ENCODE measurements at places on chromosomes 5 and 9. TPM values are rescaled to one million over a fixed set of nuclear protein-coding genes. Genes with fewer than 3 reads are reported as not detected.

The WDR36 gene
- 27.5 TPM for total RNA-seq

The NREP gene
- 6.1 TPM for total RNA-seq

The BRINP1 gene
- 0.49 TPM for total RNA-seq

The PPP2R2B gene
- 6.6 TPM for total RNA-seq

The ITK gene
- 15.7 TPM for total RNA-seq

The EIF4E1B gene
- total RNA-seq = not detected

The KIF24 gene
- total RNA-seq = 0.49 TPM

The PDLIM7 gene
- total RNA-seq = 118 TPM

The NR4A3 gene
- total RNA-seq = 23.3 TPM

The ARL10 gene
- total RNA-seq = 9.8 TPM

The PGM5 gene
- total RNA-seq = 102 TPM

The FAM221B gene
- total RNA-seq = not detected

The MEIKIN gene
- not detected for total RNA-seq

The PCDHB6 gene
- total RNA-seq = not detected

The EPB41L4B gene
- 4.7 TPM for total RNA-seq
